ENCODE measurements at places on chromosomes 6 and 20. TPM values are rescaled to one million over a fixed set of nuclear protein-coding genes. Genes with fewer than 3 reads are reported as not detected.

DNA sequence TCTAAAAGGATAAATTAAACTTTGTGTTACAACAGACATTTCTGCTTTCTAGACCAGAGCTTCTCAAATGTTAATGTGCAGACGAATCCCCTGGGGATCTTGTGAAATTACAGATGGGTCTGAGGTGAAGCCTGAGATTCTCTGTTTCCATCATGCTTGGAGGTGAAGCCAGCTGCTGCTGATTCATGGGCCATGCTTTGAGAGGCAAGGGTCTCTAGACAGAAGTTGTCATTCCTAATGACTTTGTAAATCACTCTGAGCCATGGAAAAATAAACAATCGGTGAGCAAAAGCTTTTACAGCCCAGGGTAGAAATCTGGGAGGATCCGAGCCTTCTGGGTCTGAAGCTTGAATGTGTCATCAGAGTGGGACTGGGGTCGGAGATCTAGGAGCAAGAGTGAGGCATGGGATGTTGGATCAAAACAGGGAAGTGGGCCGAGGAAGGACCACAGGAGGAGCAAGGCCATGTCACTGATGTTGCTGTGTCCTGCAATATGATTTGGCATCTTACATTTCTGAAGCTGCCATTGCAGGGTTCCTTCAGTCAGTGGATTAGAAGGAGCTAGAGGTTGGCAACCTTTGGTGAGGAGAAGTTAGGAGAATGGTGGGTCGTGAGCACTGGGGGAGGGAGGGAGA, 77.3 kb downstream of the TRMT11 start:
- DNase-seq: no peak

GRCh38 chr20:38725931-38726803, 1.9 kb downstream of the SLC32A1 start:
- peak; percentile 20 for DNase-seq

- no peak for DNase-seq
Observed at GRCh38 chr6:108822401-108822800, 25.8 kb upstream of the ARMC2 start.

GRCh38 chr6:18496462-18496861, 109.3 kb downstream of the RNF144B start:
- DNase-seq: no peak

The GRM4 gene
- total RNA-seq: not detected

The CAGE1 gene
- total RNA-seq: 0.60 TPM

All from T-helper 17 cell (primary cell).